Stimulated activated CD8-positive, alpha-beta memory T cell treated with anti-CD3 and anti-CD28 coated beads, Interleukin-4, amount 100 ng/mL, for 4 hours (primary cell): ENCODE measurements at places on chromosomes 4 and X.

- no peak for DNase-seq
Observed at GRCh38 chr4:150720973-150721518, 139.1 kb downstream of the MAB21L2 start.

DNA sequence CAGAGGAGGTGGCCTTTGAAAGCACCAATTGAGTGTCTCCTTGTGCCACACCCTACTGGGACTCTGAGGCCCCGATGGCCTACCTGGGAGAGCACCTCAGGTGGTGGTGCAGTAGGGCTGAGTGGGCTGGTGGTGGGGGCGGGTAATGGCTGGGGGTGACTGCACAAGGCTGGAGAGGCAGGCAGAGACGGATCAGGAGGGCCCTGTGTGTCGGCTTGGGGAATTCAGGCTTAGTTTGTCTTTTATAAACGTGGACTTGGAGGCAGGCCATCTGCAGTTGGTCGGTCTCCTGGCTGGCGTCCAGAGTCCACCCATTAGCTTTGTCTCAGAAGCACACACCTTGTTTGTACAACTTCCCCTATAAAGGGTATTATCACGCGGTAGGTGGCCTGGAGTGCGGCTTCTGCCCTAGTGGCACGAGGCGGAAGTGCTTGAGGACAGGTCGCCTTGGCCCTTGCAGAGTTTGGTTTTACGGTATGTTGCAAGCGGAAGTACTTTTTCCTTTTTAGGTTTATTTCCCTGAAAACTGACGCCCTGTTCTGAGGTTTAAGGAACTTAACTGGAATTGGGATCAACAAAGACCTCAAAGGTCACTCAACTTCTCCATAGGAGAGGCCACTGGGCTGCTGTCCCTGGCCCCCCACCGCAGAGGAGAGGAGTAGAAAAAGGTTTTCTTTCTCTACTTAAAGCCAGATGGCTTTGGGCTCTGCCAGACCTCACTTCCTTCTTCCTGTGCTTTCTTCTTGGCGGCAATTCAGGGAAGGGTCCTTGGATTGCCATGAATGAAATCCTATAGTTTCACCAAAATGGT, 8.0 kb downstream of the TBC1D14 start:
- DNase-seq: no peak

DNA sequence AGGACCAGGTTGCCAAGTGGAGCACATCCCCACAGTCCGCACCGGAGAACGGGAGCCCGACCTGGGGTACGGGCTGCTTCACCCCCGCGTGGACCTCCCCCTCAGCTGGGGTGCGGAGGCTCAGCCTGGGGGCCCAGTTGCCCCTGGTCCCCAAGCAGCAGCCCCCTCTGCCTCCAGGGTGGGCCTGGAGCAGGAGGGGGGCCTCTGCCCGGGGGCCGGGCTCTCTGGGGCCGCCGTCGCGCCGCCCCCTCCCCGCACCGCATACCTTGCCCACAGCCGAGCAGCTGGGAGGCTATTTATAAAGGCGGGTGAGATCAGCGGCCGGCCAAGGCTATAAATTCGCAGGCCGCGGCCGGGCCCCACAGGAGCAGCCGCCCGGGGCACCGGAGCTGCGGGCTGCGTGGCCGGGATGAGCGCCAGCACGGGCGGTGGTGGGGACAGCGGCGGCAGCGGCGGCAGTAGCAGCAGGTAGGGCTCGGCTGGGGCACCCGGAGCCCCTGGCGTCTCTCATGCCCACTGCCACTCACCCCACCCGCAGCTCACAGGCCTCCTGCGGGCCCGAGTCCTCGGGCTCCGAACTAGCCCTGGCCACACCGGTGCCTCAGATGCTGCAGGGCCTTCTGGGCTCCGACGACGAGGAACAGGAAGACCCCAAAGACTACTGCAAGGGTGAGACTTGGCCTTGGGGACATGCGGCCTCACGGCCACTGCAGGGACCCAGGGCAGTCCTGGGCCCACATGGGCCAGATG, at the start of gene SRPK3:
TSS of gene SRPK3 (plus strand) at position 364 of the 750 bp plus-strand sequence. CDS start at position 410, 46 bp downstream.
- DNase-seq: no peak

- no peak for DNase-seq
Observed at GRCh38 chr4:87631668-87632067, 18.4 kb upstream of the DMP1 start.

DNA sequence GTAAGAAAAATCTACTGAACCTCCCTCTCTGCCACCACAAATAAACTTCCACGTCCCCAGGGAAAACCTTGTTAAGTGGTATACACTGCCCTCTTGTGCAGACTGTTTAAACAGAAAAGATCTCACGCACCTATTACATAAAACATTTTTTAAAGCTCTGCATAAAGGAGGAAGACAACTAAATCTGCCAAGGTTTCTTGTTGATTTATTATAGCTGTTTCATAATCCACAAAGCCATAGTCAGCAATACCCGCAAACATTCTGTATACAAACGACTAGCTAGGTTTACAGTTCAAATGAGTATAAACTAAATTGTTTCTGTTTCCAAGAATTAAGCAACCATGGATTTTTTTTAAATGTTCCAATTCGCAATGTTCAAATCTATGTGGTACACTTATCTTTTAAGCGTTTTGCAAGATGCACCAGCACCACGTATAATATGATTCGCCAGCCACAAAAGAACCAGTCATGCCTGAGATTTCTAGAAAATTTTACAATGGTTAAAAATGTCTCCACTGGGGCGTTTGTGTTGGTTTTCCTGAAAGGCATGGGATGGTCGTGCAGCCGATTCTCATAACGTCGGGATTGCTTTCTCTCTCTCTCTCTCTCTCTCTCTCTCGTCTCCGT, 164.6 kb downstream of the PRKX start:
- DNase-seq: no peak

- no peak for DNase-seq
Observed at GRCh38 chrX:129572422-129572821, 32.4 kb downstream of the OCRL start.

DNA sequence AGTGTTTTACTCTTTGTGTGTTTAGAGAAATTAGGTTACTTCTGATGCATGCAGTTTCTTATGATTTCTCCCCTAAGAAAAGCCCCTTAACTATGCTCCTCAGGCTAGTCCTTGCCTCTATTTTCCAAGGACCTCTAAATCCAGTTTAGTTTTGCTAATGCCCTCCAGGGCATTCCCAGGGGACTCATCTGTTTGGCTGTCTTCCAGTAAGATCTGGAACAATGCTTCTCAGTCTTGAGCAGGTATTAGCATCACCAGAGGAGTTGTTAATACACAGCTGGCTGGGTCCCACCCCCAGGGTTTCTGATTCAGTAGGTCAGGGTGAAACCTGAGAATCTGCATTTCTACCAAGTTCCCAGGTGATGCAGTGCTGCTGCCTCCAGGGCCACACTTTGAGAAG, 56.9 kb downstream of the OTC start:
- no peak for DNase-seq

DNA sequence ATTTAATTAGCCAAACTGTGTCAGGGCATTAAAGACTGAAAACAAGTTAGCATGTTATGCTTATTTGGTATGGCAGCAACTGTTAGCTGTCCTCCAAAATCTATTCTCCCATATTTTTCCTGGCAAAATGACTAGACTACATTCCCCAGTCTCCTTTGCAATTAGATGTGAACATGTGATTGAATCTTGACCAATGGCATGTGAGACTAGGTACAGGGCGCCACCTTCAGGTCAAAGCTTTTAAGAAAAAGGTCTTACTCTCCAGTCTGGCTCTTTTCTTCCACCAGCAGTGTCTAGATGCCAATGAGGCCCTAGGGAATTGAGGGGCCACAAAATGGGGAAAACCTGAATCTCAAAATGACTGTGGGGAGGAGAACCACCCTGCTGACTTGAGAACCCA, 408.2 kb downstream of the SMARCA1 start:
- DNase-seq: no peak

GRCh38 chrX:3527166-3527565, 180.7 kb upstream of the MXRA5 start:
- DNase-seq: no peak

- no peak for DNase-seq
Observed at GRCh38 chr4:24745172-24745895, 50.0 kb upstream of the SOD3 start.

DNA sequence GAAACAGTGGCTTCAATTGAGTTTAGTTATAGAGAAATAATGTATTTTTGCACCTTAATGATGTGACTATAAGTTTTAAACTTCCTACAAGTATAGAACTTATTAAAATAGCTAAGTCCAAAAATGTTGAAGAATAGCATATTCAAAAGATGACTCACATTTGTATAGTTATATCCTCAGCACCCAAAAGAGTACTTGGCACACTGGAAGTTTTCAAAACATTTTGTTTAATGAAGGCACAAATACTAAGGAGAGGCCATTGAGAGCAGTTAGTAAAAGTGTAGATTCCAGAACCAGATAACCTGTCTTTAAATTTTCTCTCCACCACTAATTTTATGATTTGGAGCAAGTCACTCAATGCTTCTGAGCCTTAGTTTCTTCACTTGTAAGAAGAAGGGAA, 226.9 kb upstream of the MID1 start:
- DNase-seq: no peak

- no peak for DNase-seq
Observed at GRCh38 chr4:17846266-17846665, 35.5 kb downstream of the NCAPG start.

DNA sequence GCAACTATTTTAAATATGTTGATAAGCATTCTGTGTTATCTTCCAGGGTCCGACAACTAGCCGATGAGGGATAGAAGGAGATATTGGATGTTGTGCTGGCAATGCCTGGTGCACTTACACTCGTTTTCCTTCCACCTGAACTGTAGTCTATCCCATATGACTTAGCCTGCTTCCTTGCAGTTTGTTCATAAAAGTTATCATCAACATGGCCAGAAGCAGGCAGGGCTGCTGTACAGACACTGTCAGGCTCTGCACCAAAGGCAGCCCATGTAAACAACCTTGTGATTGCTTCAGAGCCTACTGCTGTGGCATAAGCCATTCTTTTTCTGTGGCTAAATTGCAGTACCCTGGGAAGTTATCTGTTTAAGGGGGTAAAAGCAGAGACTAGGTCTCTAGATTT, 1.6 kb downstream of the MAPK10 start:
- no peak for DNase-seq

DNA sequence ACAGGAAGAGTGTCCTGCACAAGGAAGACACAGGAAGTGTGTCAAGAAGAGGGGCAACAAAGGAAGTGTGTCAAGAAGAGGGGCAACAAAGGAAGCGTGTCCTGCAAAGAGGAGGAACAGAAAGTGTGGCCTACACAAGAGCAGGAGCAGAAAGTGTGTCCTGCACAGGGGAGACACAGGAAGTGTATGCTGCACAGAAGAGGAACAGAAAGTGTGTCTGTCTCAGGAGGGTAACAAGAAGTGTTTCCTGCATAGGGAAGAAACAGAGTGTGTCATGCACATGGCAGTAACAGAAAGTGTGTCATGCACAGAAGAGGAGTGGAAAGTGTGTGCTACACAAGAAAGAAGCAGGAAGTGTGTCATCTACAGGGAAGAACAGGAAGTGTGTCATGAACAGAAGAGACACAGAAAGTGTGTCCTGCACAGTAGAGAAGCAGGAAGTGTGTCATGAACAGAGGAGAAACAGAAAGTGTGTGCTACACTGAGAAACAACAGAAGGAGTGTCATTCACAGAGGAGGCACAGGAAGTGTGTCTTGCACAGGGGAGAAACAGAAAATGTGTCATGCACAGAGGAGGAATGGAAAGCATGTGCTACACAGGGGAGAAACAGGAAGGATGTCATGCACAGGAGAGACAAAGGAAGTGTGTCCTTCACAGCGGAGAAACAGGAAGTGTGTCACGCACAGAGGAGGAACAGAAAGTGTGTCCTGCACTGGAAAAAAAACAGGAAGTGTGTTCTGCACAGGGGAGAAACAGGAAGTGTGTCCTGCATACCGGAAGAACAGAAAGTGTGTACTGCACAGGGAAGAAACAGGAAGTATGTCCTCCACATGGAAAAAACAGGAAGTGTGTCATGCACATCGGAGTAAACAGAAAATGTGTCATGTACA, 526.4 kb upstream of the PRKX start:
- DNase-seq: no peak

DNA sequence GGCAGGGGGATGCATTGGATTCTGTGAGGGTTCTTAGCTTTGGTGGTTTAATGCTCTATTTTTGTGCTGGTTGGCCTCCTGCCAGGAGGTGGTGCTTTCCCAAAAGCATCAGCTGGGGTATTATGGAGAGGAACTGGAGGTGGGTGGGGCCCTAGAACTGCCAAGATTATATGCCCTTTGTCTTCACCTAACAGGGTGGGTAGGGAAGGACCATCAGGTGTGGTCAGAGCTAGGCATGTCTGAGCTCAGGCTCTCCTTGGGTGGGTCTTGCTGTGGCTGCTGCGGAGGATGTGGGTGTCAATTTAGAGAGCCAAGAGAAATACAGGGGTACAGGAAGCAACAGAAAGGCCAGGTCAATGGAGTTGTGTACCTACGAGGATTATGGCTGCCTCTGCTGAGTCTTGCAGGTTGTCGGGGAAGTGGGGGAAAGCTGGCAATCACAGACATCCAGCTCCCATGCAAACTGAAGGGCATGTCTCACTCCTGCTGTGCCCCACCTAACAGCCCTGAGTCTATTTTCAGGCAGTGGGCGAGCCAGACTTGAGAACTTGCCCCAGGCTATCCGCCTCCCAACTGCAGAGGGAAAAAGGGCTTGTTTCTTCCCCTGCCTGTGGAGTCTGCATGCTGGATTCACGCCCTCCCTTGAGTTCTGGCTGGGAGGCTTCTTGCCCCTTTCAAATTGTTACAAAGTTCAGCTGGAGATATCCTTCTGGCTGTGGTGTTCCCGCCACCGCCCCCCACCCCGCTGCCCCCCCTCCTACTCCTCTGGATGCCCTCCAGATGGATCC, 212.0 kb downstream of the COMMD8 start:
- DNase-seq: no peak

DNA sequence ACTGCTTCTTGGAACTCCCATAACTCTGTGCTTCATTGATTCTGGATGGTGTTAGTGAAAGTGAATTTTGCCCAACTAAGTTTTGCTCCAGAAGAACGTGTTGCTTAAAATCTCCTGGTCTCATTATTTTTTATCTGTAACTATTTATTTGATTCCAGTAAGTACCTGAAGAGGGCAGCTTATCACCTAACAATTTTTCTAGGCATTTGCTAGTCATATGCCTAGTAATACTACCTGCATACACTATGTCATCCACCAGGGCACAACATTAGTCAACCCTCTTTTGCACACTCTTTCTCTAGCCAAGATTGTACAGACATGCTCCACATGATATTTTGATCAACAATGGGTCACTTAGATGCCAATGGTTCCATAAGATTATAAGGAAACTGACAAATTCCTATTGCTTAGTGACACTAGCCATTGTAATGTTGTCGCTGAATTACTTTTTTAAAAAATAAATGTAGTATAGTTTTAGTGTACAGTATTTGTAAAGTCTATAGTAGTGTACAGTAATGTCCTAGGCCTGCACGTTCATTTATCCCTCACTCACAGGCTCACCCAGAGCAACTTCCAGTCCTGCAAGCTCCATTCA, 499.9 kb upstream of the AADAT start:
- no peak for DNase-seq

DNA sequence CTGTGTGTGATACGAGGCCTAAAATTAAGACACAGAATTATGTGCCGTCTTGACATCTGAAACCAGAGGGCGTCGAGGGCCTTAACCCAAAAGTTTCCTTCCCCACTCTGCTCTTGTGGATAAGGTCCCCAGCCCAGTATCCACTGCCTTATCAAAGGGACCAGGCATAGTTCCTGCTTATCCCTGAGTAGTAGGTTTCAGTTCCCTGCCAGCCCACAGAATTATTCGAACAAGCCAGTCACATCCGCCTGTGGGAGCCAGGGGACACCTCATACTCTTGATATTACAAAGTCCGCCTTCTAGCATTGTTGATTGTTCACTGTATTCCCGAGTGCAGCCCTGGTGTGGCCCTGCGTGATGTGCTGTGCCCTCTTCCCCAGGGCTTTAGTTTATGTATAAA, 5.4 kb upstream of the MMRN1 start:
- no peak for DNase-seq

- no peak for DNase-seq
Observed at GRCh38 chr4:34269613-34270012, 1974.7 kb downstream of the ARAP2 start.
